CD4-positive, alpha-beta T cell treated with Interleukin-10 for 1 hour (primary cell): ENCODE measurements at places on chromosomes 2 and 18.

DNA sequence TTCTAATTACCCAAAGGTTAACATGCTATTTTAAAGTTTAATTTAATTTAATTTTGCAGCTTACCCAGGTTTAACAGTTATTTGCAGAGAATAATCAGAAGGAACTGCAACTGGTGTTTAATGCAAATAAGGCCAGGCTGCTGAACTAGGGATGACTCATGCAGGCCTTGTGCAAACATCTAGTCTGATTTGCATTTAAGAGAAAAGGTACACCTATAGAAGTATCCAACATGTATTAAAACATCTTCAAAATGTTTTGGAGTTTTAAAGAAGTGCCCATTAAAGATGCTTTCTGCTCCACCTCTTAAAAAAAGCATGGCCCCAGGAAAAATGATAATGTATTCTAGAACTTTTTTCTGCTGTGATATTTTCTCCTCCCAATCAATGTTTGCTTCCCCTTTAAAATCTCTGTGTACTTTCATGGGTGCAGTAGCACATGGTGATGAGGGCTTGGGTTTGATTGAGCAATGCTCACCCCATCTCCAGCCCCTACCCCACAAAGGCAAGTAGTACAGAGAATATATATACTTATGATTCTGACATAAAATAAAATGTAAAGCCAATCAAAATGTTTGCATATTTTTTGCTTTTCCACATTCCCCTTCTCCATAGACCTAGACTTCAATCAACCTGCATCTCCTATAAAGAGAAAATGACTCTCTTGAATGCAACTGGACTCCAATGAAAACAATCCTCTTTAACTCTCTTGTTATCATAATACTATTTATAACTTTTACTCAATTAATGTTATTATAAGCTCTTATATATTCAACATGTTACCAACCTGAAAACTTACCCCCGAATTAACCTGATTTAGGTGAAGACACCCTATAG is 54.1 kb downstream of the ATP8B1 start:
- DNase-seq = no peak

DNA sequence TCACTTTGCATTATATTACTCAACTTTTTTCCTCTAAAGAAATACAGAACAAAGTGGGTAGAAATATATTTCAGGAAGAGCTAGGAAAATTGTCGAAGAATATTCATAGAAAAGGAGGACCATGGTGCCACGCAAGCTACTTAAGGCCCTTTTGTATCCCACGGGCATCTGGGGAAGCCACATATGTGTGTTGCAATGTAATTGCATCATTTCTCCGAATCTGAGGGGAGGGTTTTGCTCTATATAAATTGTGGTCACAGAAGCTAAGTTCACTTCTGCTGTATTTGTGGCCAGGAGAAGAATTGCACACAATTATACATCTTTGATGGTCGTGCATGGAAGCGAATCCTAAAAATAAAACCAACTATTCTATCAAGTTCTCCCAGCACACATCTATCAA is 360.3 kb downstream of the IRS1 start:
- DNase-seq = no peak

GRCh38 chr18:48801728-48802542 is 148.8 kb downstream of the SMAD7 start:
- DNase-seq = no peak

- no peak for DNase-seq
Observed at GRCh38 chr2:145753966-145754365, 1234.0 kb upstream of the ZEB2 start.

DNA sequence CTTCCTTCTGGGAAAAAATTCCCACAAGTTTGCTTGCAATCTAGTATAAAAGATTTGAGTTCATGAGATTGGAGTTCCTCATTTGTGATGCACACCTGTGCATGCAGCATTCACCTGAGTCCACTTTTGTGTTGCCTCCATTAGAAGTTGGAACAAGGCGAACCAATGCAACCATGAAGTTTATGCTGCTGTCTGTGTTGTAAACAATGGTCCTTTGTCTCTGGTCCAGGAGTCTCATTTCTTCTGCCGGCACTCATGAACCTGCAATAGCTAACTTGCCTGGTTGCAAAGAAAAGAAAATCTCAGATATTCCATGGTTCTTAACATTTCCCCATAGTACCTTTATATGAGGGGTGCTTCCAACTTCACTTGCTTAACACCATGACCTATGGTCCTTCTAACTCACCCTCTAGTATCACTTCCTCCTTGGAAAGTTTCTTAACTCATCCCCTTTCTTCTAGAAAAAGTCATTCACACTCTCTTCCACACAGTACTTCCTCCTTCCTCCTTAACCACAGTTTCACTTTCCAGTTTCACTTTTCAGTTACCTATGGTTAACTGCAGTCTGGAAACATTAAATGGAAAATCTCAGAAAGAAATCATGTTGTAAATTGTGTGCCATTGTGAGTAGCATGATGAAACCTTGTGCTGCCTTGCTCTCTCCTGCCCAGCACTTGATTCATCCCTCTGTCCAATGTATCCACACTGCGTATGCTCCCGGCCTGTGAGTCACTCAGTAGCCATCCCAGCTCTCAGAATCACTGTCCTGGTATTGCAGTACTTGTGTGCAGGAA is 128.8 kb upstream of the TRIB2 start:
- peak; percentile 24 for DNase-seq

- no peak for DNase-seq
Observed at GRCh38 chr18:29512761-29513160, 1335.8 kb upstream of the CDH2 start.

- DNase-seq = no peak
Observed at GRCh38 chr2:226399006-226399405, 400.6 kb downstream of the IRS1 start.

GRCh38 chr2:86633155-86633651 is 9.5 kb upstream of the RNF103 start:
- no peak for DNase-seq

- no peak for DNase-seq
Observed at GRCh38 chr2:11584525-11585056, 50.7 kb downstream of the GREB1 start.

DNA sequence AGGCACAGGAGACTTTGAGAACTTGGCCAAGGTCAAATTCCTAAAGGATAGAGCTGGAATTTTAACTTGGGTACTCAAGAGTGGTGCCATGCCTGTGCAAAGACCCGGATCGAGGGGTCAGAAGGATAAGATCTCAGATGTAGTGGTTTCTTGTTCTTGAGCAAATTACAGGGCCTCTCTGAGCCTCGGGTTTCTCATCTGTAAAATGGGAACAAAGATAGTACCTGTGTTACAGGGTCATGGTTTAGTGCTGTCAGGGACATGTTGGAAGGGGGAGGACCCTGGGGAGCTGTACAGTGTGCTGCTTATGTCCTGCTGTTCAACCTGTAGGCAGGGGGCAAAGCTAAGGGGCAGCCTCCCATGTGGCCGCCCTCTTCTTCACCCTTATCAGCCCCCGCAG is 173.5 kb upstream of the HAAO start:
- no peak for DNase-seq

DNA sequence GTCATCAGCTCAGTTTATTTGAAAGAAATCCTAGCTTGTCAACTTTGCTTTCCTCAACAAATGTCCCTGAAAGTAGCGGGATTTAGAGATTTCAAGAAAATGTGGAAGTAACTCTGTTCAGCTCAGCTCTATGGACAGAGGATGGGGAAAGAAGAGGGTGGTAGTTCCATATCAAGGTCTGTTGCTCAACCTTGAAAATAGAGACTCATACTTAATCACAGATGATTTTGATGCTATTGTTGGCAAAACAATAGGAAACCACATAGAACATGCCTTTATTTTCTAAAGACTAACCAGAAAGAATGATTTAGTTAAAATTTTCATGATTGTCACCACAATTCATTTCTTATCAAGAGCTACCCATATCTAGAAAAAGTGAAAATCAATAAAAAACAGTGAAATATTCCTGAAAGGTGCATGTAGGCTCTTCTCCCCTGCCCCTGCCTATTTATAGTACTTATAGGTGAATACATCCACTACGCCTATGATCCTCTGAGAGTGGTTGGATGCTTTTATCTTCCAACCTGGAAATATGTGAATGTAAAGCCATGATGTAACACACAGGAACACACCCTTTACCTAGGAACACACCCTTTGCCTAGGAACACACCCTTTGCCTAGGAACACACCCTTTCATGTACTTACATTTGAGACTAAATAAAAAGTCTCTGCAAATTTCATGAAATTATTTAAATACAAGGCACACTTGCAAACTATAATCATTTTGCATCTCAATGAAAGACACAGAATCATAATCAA is 65.8 kb downstream of the ETAA1 start:
- DNase-seq = no peak

DNA sequence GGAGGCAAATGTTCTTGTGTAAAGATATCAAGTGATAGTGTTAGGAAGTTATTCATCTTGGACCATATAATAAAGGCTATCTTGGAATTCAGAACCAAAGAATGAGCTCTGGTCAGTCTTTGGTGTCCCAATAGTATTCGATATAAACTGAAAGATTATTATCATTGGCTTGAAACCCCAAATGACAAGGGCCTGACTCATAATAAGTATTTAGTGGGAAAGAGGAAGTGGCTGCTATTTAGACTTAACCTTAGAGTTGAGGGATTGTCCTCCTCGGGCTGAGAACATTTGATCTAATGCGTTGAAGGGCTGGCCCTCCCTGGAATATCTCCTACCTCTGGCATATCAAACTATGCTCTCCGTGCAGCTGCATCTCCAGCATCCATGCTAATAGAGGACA is 67.5 kb downstream of the CDH20 start:
- no peak for DNase-seq

DNA sequence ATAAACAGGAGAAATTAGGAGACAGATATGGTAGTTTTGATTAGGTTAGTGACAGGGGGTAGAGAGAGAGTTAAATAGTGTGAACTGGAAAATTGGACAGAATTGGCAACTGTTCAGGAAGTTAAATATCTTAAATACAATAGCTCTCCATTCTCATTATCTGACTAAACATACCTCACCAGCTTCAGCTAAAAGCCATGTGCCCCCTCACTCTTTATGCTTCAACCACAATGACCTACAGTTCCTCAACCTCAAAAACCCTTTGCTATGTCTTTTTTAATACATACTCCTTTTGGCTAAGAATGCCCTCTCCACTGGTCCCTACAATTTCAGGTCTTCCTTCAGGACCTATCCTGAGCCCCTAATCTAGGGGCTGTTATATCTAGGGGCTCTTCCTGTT is 740.2 kb upstream of the ZEB2 start:
- no peak for DNase-seq

DNA sequence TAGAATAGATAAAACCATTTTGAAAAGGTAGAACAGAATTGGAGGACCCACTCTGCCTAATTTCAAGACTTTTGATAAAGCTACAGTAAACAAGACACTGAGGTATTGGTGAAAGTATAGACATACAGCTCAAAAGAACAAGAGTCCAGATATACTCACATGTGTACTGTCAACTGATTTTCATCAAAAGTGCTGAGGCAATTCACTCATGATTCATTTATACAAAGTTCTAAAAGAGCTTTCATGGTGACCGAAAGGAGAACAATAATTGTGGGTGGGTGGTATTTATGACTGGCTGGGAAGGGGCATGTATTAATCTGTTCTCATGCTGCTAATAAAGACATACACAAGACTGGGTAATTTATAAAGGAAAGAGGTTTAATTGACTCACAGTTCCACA is 7.3 kb downstream of the MAP4K3 start:
- no peak for DNase-seq

DNA sequence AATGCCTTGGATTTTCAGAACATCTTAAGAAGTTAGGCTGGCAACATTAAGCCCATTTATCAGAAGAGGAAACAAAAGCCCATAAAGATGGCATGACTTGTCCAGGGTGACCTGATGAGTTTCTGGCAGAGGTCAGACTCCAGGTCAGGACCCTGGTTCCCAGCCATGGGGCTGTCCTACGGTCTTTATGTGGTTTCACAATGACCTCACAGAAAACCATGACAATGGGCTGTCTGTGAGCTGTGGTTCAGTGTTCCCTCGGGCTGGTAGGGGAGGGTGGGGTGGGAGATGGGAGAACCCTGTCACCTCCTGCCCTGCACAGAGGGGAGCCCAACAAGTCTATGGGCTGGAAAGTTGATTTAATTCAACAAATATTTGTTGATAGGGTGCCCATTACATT is 101.8 kb downstream of the LOXHD1 start:
- no peak for DNase-seq

DNA sequence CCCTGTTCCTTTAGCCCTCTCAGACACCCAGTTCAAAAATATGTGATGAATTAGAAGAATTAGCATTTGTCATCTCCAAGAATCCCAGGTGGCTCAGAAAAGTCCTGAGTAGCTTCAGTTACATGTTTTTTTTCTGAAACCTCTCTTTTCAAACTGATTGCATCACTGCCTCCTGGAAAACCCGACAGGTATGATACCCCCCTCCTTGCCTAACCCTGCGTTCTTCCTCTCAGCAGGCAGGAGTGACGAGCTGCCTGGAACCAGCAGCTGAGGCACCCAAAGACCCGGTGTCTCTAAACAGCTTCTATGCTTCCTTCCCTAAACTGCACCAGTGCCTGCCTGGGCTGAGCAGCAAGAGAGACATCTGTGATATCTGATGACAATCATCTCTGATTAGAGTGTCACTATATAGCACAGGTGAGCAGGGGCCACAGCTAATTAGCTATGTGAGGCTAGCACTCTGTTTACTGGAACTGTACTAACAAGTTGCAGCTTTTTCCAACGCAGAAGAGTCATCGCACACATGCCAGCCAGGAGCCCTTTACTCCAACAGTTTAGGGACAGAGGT is 376.4 kb upstream of the ATP5MC3 start:
- no peak for DNase-seq

DNA sequence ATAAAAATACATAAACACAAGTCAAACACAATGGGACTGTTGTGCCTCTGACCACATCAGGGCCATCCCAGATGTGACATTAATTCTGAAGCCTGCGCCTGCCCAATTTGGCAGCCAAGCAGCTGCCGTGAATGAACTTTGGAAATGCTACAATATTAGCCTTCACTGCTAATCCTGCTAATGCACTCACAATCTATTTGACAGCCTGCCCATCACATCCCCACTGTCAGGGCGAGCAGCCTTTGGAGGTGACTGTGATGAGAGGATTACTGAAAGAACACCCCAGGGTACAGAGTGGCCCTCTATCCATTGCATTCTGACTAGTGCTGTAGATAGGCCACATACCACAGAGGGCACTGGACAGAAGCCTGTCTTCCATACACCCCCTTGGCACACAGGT is 21.6 kb downstream of the OSR1 start:
- no peak for DNase-seq

- DNase-seq = no peak
Observed at GRCh38 chr2:134406311-134406710, 152.4 kb downstream of the MGAT5 start.
